ENCODE measurements at places on chromosomes 7 and 10. TPM values are rescaled to one million over a fixed set of nuclear protein-coding genes. Genes with fewer than 3 reads are reported as not detected.

DNA sequence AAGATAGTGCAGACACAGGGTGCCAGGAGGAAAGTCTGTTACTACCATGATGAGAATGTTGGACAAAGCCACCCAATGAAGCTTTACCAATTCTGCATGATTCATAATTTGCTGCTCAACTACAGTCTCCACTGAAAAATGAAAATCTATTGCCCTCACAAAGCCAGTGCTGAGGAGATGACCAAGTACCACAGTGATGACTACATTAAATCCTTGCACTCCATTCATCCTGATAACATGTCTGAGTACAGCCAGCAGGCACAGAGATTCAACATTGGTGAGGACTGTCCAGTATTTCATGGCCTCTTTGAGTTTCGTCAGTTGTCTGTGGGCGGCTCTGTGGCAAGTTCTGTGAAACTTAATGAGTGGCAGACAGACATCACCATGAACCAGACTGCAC lies 144.0 kb downstream of the PLCE1 start:
- DNase-seq = no peak

DNA sequence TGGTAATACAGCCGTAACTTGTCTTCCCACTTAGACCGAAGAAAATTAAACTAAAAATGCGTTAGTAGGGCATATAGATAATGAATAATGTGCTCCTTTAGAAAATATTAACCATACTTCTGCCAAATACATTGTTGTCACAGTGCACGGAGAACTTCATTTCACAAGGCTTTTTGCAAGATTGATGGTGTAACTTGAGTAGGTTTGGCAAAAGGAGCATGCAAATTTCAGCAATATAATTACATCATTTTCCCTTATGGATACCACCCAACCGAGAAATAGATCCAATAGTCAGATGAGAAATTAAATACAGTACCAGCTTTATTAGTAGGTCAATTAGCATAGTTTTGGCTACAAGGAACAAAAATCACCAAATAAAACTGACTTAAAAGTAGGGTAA lies 792.6 kb upstream of the C7orf33 start:
- no peak for DNase-seq

DNA sequence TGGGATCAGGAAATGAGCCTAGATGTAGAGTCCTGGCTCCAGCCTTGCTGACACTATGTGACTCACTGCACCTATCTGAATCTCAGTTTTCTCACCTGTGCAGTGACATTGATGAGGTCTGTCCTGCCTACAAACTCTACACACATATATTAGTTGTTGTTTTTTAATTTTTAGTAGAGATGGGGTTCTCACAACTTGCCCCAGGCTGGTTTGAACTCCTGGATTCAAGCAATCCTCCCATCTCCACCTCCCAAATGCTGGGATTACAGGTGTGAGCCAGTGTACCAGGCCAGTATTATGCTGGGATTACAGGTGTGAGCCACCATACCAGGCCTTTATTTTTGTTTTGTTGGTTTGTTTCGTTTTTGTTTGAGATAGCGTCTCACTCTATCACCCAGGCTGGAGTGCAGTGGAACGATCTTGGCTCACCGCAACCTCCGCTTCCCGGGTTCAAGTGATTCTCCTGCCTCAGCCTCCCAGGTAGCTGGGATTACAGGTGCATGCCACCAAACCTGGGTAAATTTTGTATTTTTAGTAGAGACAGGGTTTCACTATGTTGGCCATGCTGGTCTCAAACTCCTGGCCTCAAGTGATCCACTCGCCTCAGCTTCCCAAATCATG lies 11.8 kb upstream of the DDIT4 start:
- DNase-seq = no peak

DNA sequence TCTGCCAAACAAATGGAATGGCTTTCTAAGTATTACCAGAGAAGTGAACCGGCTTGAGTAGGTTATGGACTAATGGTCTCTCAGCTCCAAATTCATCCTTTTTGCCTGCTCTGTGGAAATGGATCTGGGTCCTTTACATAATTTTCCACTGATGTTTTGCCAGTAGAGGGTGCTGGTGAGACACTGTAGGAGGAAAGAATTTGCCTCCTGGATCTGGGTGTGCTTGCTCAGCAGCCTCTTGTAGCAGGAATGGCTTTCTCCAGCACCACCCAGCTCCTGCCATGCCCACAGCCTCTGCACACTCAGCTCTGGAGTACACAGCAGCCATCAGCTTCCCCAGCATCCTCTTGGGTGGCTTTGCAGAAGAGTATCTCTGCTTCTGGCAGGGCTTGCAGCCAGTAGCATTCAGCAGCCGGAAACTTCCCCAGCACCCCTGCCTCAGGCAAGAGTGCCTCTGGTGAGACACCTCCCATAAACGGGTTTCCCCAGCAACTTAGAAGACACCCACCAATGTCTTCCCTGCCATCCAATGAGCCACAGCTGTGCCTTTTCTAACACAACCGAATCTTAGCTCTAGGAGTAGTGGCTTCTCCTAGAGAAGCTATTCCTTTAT lies 235.0 kb upstream of the PLPP4 start:
- DNase-seq = peak; percentile 65

DNA sequence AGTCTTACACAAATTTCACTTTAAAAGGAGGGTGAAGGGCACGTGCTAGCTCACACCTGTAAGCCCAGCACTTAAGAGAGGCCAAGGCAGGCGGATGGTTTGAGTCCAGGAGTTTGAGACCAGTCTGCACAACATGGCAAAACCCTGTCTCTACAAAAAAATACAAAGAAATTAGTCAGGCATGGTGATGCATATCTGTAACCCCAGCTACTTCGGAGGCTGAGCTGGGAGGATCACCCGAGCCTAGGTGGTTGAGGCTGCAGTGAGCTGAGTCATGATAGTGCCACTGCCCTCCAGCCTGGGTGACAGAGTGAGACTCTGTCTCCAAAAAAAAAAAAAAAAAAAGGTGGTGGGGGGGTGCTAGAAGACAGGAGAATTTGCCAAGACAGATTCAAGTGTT lies 237.3 kb upstream of the KLF14 start:
- DNase-seq = no peak

- no peak for DNase-seq
Observed at GRCh38 chr7:77368974-77369373, 47.2 kb downstream of the GSAP start.

PNLIPRP3 gene
- polyA plus RNA-seq = not detected

SOSTDC1 gene
- not detected for polyA plus RNA-seq

CRTAC1 gene
- 0.42 TPM for polyA plus RNA-seq

ZPBP gene
- not detected for polyA plus RNA-seq

CRHR2 gene
- polyA plus RNA-seq = not detected

CLDN3 gene
- polyA plus RNA-seq = 2.6 TPM

SLC16A9 gene
- polyA plus RNA-seq = 0.04 TPM

MSS51 gene
- polyA plus RNA-seq = 0.47 TPM
